Temporal lobe (tissue), 4 donors: ENCODE measurements at places on chromosomes 16 and 17. TPM values are rescaled to one million over a fixed set of nuclear protein-coding genes. Genes with fewer than 3 reads are reported as not detected.

Gene SEPTIN1
- total RNA-seq: 0.74 TPM

Gene NECAB2
- total RNA-seq: 3.0 TPM

Gene TMEM100
- total RNA-seq: 3.9 TPM

Gene BRD7
- 30.7 TPM for total RNA-seq

Gene CPNE7
- 13.0 TPM for total RNA-seq

Gene CACNG3
- total RNA-seq: 5.2 TPM

Gene KRT12
- total RNA-seq: not detected
